ENCODE measurements at places on chromosomes 1 and 21. TPM values are rescaled to one million over a fixed set of nuclear protein-coding genes. Genes with fewer than 3 reads are reported as not detected.

Gene GBP3
- total RNA-seq = 52.0 TPM

Gene SLC9C2
- not detected for total RNA-seq

DNA sequence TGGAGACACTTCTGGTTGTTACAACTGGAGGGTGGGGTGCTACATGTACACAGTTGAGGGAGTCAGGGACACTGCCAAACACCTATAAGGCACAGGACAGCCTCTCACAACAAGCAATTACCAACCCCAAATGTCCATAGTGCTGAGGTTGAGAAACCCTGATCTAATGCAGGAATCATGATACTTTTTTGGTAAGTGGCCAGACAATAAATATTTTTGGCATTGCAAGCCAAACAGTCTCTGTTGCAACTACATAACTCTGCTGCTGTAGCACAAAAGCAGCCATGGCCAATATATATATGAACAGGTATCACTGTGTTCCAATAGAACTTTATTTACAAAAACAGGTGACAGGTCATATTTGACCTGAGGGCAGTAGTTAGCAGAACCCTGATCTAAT, 177.5 kb downstream of the ASTN1 start:
- no peak for DNase-seq

GRCh38 chr1:230291731-230292620, 134.2 kb downstream of the PGBD5 start:
- DNase-seq = peak; percentile 17

DNA sequence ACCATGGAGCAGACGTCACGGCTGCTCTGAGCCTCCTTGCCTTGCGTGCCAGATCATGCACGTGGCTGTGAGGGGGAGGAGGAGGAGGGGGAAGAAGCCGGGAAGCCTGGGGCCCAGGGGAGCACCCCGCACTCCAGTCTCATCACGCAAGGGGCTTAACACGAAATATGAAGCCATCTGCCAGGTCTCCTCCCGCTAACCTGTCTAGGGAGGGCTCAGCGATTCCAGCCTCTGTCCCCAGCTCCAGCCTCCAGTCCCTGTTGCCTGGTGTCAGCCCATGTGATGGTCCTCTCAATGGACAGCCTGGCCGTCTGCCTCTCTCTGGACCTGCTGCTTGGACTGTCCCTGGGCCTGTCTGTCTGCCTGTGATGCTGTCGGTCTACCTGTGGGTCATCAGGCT, 22.5 kb upstream of the C1QA start:
- no peak for DNase-seq

GRCh38 chr1:2921970-2922686, 99.1 kb upstream of the ACTRT2 start:
- no peak for DNase-seq

- no peak for DNase-seq
These were observed 34.7 kb downstream of the S100A10 start for GRCh38 chr1:151958959-151959358.

DNA sequence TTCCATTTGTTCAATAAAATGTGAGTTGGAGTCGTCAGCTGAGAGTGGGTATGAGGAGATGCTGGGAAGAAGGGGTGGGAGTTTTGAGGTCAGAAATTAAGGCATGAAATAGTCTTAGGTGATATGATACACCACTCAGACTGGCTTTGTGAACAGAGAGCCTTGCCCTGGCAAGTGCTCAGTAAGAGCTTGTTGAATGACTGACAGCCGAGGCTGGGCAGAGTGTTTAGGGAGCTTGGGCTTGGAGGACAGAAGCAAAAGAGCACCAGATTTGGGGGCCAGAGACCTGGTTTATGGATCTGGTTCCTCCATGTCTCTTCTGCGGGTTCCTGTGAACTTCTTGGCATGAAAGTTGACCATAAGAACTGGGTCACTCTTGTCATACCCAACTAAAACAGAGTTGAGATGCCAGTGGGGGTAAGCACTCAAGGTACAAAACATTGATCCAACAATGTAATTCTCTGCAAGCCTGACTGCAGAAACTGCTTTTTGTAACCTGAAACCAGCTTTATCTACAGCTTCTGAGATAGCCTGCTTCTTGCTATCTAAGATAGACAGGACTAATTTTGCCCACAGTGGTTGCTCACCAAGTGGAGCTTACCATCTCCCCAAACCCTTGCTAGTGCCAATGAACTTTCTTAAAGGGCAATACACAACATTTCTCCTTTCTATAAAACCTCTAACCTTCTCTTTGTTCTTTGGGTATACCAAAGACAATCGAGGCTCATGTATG, 126.4 kb downstream of the TENT5C start:
- DNase-seq = no peak
